Right forelimb (tissue), 1 donor: ENCODE measurements at places on chromosomes 13 and 19.

GRCh38 chr13:83182845-83183244 is 699.4 kb downstream of the SLITRK1 start:
- DNase-seq, result no peak

DNA sequence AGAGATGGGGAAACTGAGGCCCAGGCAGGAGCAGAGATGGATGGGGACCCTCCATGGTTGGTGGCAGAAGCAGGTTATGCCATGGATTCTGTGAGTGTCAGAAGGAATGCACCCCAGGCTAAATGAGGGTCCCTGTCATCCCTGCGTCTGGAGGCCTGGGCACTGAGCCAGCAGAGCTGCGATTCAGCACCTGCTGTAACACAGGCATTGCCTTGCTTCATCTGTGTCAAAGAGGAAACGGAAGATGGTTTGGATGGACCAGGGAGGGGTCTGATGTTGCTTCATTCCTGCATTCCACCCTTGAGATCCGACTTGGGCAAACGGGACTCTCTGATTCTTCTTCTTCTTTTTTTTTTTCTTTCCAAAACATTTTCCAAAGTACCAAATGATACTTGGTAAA is 1.2 kb downstream of the C5AR1 start:
- DNase-seq, result no peak

DNA sequence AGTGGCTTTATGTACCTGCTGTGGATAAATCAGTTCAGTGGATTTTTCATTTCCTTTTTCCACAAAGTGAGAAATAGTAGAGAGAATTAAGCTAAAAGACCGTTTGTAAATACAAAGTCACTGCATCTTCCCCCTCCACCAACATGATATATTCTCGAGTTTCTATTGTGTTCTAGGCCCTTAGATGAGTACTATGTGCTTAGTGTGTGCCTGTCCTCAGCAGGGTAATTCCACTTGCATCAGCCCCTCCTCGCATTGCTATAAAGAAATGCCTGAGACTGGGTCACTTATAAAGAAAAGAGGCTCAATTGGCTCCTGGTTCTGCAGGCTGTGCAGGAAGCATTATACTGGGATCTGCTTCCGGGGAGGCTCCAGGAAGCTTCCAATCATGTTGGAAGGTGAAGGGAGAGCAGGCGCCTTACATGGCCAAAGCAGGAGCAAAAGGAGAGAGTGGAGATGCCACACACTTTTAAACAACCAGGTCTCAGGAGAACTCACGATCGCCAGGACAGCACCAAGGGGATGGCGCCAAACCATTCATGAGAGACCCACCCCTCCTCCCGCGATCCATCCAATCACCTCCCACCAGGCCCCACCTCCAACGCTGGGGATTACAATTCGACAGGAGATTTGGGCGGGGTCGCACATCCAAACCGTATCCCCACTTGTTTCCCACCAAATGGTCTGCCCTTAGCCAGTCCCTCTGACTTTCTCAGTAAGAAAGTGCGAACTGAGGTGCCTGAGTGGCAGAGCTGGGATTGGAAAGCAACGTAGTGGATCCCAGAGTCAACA is 102.3 kb upstream of the ABCC4 start:
- DNase-seq, result no peak

- no peak for DNase-seq
These were observed 433.0 kb downstream of the KLF12 start for GRCh38 chr13:73701160-73701559.

DNA sequence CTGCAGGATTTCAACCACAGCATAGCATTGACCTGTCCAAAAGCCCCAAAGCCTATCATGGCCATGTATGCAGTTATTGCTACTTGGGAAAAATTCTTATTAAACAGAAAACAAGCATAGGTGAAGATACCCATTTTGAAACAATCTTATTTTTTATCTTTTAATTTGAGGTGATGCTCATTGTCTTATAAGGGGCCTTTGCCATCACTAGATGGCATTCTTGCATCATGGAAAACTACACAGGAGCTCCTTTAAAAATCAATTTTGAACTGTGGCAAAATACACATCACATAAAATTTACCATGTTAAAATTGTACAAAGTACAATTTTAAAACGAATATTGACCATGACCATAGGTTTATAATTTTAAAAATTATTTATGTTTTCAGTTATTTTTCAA is 38.9 kb upstream of the ZNF835 start:
- no peak for DNase-seq

DNA sequence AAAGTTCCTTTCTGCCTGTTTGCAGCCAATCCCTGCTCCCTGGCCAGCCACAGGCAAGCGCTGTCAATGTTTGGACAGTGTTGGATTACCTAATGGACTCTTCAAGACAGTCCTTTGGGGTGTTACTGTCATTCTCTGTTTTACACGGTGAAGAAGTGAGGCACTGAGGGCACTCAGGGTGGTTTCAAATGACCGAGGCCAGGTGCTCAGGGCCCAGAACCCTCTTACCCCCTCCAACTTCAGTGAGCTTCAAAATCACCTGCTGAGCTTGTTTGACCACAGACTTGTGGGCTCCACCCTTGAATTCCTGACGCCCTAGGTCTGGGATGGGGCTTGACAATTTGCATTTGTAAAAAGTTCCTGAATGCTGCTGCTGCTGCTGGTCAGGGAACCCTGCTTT is 97.9 kb downstream of the GGACT start:
- no peak for DNase-seq
